Vagina (tissue), 2 donors: ENCODE measurements at places on chromosomes 5 and 9. TPM values are rescaled to one million over a fixed set of nuclear protein-coding genes. Genes with fewer than 3 reads are reported as not detected.

The SPRY4 gene
- total RNA-seq = 13.5 TPM

The SLC34A3 gene
- total RNA-seq = not detected

DNA sequence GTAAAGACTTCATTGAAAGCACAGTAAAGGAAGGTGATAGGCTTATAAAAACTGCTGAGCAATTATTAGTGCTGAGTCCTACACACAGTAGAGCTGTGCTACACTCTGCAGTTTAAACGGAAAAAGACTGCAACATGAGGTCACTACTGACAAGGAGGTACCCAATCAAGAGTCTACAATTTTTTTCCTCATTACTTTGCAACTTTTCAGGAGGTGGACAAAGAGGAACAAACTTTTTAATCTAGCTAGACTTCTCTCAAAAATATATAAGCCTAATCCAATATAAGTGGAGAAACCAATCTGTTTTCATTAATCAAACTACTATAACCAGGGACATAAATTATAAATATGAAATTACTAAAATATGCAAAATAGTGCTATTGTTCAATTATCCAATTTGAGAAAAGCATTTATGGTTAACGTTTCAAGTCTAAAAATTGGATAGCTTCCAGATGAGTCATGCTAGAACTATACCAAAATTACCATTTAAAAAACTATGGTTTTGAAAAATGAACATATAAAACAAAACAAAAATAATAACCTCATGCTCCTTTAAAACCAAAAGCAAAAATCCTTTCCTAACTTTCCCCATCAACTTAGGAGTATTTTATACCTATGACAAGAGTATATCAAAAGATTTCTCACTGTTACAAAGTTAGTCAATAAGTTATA, 37.7 kb downstream of the FAM13B start:
- no peaks in the 10 kb centered on the region for H3K27me3 ChIP-seq
- peaks cover 24% of the 10 kb centered on the region for H3K4me1 ChIP-seq
- no peak for DNase-seq
- H3K4me3 ChIP-seq = no peak overlapping the region
- H3K36me3 ChIP-seq = no peaks in the 10 kb centered on the region

DNA sequence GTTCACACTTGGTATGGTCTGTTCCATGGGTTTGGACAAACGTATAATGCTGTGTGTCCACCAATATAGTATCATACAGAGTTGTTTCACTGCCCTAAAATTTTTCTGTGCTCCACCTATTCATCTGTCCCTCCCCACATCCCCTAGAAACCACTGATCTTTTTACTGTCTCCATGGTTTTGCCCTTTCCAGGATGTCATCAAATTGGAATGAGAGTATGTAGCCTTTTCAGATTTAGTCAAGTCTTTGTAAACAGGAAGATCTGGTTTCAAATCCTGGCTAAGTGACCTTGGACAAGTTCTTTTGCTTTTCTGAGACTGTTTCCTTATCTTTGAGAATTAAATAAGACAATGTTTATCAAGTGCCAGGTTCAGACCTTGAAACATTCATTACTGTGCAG, 13.2 kb upstream of the LVRN start:
- no peaks in the 10 kb centered on the region for H3K4me1 ChIP-seq
- no peaks in the 10 kb centered on the region for H3K27me3 ChIP-seq
- no peaks in the 10 kb centered on the region for H3K36me3 ChIP-seq

The FIBCD1 gene
- total RNA-seq = not detected

The TOR4A gene
- 13.0 TPM for total RNA-seq

- no peaks in the 10 kb centered on the region for H3K27me3 ChIP-seq
- H3K4me1 ChIP-seq = no peaks in the 10 kb centered on the region
- no peak overlapping the region for H3K27ac ChIP-seq
- H3K4me3 ChIP-seq = no peak overlapping the region
- H3K36me3 ChIP-seq = no peaks in the 10 kb centered on the region
Observed at GRCh38 chr5:150575745-150576448, 64.6 kb upstream of the SYNPO start.

DNA sequence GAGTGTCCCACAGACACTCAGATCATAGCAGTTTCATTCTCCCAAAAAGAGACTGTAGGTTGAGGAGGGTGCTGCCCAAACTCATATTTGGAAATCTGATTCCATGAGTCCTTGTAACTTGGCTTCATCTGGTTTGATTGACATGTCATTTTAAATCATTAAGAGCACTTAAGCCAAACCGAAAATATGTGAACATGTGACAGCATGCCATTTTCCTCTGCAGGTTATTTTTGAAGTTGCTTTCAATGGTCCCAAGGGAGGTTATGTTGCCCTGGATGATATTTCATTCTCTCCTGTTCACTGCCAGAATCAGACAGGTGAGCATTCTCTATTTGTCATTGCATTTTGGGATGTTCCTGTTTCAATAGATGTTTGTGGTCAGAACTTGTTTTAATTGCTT, 87.6 kb downstream of the MAMDC2 start:
- DNase-seq = no peak
- peaks cover 3% of the 10 kb centered on the region for H3K36me3 ChIP-seq
- H3K4me3 ChIP-seq = no peak overlapping the region
- H3K27ac ChIP-seq = no peak overlapping the region
- no peaks in the 10 kb centered on the region for H3K4me1 ChIP-seq
- H3K27me3 ChIP-seq = no peaks in the 10 kb centered on the region

- H3K36me3 ChIP-seq = no peaks in the 10 kb centered on the region
- H3K4me3 ChIP-seq = no peak overlapping the region
- no peak overlapping the region for H3K27ac ChIP-seq
- no peaks in the 10 kb centered on the region for H3K4me1 ChIP-seq
- no peaks in the 10 kb centered on the region for H3K27me3 ChIP-seq
- DNase-seq = no peak
Observed at GRCh38 chr9:83992407-83992806, 11.8 kb downstream of the RMI1 start.

GRCh38 chr5:159324102-159324755, 6.1 kb downstream of the IL12B start:
- no peaks in the 10 kb centered on the region for H3K27me3 ChIP-seq
- no peak for DNase-seq

- no peaks in the 10 kb centered on the region for H3K27me3 ChIP-seq
- peaks cover 11% of the 10 kb centered on the region for H3K4me1 ChIP-seq
- H3K4me3 ChIP-seq = no peak overlapping the region
- DNase-seq = no peak
Observed at GRCh38 chr5:134521841-134522240, 3.6 kb upstream of the JADE2 start.

The MLLT3 gene
- total RNA-seq = 8.8 TPM

The TEK gene
- total RNA-seq = 12.5 TPM

DNA sequence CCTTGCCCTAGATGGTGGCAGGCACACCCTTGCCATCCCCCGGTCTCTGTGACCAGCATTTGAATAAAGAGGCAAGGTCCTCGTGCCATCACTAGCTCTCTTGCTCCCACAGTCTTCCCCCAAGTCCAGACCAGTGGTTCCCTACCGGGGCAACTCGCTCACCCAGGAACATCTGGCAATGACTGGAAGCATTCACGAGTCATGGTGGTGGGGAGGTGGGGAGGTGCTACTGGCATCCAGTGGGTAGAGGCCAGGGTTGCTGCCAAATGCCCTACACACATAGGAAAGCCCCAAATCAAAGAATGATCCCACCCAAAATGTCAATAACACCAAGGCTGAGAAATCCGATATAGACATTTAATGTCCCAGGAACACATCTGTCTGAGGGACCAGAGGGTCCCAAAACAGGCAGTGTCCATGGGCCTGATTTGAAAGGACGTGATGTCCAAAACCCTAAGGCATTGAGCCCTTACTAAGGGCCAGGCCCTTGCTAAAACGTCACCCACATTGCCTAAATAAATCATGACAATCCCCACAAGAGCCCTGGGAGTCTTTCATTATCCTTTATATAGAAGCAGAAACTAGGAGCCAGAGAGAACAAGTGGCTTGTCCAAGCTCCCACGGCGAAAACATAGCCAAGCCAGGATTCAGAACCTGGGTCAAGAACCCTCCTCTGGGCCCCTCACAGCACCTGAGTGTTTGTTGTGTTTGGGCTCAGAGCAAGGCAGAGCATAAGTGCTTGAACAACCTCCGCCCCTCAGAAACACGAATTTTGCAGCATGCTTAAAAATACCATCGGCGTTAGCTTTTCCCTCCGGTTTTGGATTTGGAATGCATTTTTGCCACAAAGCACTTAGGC, 119.3 kb upstream of the WWC1 start:
- H3K4me1 ChIP-seq = no peaks in the 10 kb centered on the region
- H3K4me3 ChIP-seq = no peak overlapping the region
- H3K36me3 ChIP-seq = no peaks in the 10 kb centered on the region
- H3K27ac ChIP-seq = no peak overlapping the region
- DNase-seq = no peak
- H3K27me3 ChIP-seq = no peaks in the 10 kb centered on the region

The ADAMTSL1 gene
- 8.1 TPM for total RNA-seq

GRCh38 chr9:107422189-107423185, 67.1 kb downstream of the KLF4 start:
- H3K4me1 ChIP-seq = peaks cover 38% of the 10 kb centered on the region
- DNase-seq = no peak
- H3K36me3 ChIP-seq = no peaks in the 10 kb centered on the region

The CCDC183 gene
- total RNA-seq = not detected

The HAVCR1 gene
- total RNA-seq = not detected

- H3K27me3 ChIP-seq = no peaks in the 10 kb centered on the region
- no peak overlapping the region for H3K4me3 ChIP-seq
- H3K4me1 ChIP-seq = no peaks in the 10 kb centered on the region
- no peaks in the 10 kb centered on the region for H3K36me3 ChIP-seq
Observed at GRCh38 chr9:71431931-71432330, 310.5 kb upstream of the TRPM3 start.

GRCh38 chr5:113678924-113679575, 165.6 kb downstream of the YTHDC2 start:
- no peaks in the 10 kb centered on the region for H3K4me1 ChIP-seq
- no peaks in the 10 kb centered on the region for H3K27me3 ChIP-seq
- no peak for DNase-seq
- no peak overlapping the region for H3K27ac ChIP-seq
- no peaks in the 10 kb centered on the region for H3K36me3 ChIP-seq

The FREM1 gene
- total RNA-seq = 2.7 TPM

GRCh38 chr5:140131967-140132409, 6.3 kb downstream of the IGIP start:
- peak; percentile 64 for DNase-seq
- no peak overlapping the region for H3K27ac ChIP-seq
- H3K36me3 ChIP-seq = no peaks in the 10 kb centered on the region
- H3K27me3 ChIP-seq = no peaks in the 10 kb centered on the region

- no peaks in the 10 kb centered on the region for H3K36me3 ChIP-seq
- H3K27me3 ChIP-seq = no peaks in the 10 kb centered on the region
Observed at GRCh38 chr9:114271556-114272510, 51.1 kb upstream of the ORM1 start.

GRCh38 chr5:77937015-77937908, 161.1 kb upstream of the TBCA start:
- no peak for DNase-seq
- no peak overlapping the region for H3K27ac ChIP-seq
- H3K27me3 ChIP-seq = no peaks in the 10 kb centered on the region
- H3K4me3 ChIP-seq = no peak overlapping the region

The DDX46 gene
- 31.7 TPM for total RNA-seq

DNA sequence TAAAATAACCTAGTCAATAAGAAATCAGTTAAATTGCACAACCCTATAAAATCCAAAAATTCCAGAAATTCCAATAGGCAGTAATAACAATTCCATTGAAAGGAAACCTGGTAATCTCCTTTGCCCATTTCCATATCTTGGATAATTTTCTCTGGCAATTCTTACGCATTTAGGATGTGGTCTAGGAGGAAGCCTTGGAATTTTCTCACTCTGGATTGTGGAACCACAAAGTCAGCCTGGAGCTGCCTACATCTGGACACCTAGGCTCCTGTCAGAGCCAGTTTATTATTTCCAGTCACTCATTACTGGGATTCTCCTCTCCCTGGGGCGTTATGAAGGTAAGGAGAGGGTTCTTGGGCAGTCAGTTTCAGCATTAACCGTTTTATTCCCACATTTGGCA, 40.3 kb upstream of the GNE start:
- H3K27me3 ChIP-seq = no peaks in the 10 kb centered on the region
- H3K36me3 ChIP-seq = no peaks in the 10 kb centered on the region
- no peak overlapping the region for H3K27ac ChIP-seq
- no peaks in the 10 kb centered on the region for H3K4me1 ChIP-seq
- DNase-seq = no peak

The LHX6 gene
- total RNA-seq = 8.1 TPM

- DNase-seq = no peak
- H3K27ac ChIP-seq = peak overlapping the region; percentile 22
- peaks cover 45% of the 10 kb centered on the region for H3K4me1 ChIP-seq
- H3K36me3 ChIP-seq = no peaks in the 10 kb centered on the region
- H3K4me3 ChIP-seq = no peak overlapping the region
- no peaks in the 10 kb centered on the region for H3K27me3 ChIP-seq
Observed at GRCh38 chr5:132477784-132478365, 12.7 kb downstream of the IRF1 start.

- no peak overlapping the region for H3K4me3 ChIP-seq
- H3K27ac ChIP-seq = no peak overlapping the region
- no peaks in the 10 kb centered on the region for H3K27me3 ChIP-seq
- H3K4me1 ChIP-seq = no peaks in the 10 kb centered on the region
- no peak for DNase-seq
- no peaks in the 10 kb centered on the region for H3K36me3 ChIP-seq
Observed at GRCh38 chr9:99265691-99266090, 43.6 kb downstream of the SEC61B start.

GRCh38 chr5:97043511-97043910, 98.9 kb downstream of the LIX1 start:
- no peaks in the 10 kb centered on the region for H3K36me3 ChIP-seq
- H3K27ac ChIP-seq = no peak overlapping the region
- no peak overlapping the region for H3K4me3 ChIP-seq
- H3K4me1 ChIP-seq = no peaks in the 10 kb centered on the region
- DNase-seq = no peak
- H3K27me3 ChIP-seq = no peaks in the 10 kb centered on the region

The SLC6A3 gene
- total RNA-seq = 0.49 TPM

The KCNV2 gene
- total RNA-seq = not detected

- H3K27me3 ChIP-seq = no peaks in the 10 kb centered on the region
- H3K4me3 ChIP-seq = no peak overlapping the region
Observed at GRCh38 chr5:59001154-59001553, 418.3 kb downstream of the RAB3C start.

- H3K4me1 ChIP-seq = peaks cover 16% of the 10 kb centered on the region
- H3K36me3 ChIP-seq = no peaks in the 10 kb centered on the region
- no peak for DNase-seq
- H3K27ac ChIP-seq = peak overlapping the region; percentile 46
- H3K27me3 ChIP-seq = no peaks in the 10 kb centered on the region
Observed at GRCh38 chr9:86722706-86723075, 224.6 kb downstream of the GAS1 start.

DNA sequence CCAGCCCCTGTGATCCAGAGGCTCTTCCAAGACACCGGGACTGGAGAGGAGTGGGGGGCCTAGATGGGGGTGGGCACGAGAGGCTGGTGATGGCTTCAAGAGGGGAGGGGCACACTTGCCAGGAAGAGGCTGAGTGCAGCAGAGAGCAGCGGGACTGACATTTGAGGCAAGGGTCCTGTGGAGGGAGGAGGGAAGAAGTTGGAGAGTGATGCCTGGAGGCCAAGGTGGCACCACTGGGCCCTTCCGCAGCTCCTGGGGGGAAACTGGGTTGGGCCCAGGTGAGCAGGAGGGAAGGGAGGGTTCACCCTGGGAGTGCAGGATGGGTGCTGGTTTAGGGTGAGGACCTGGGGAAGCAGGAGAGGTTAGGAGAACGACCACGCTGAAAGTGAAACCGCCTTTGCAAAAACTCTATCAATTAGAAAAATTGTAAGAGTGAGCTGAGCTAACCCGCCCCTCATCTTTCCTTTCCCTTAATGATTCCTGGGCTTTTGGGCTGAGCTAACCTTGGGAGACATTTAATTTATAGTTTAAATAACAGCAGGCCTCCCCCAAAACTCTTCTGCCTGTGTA, 26.2 kb downstream of the ABO start:
- peak; percentile 52 for DNase-seq
- peaks cover 9% of the 10 kb centered on the region for H3K4me1 ChIP-seq
- H3K27ac ChIP-seq = no peak overlapping the region
